Myocyte (in vitro differentiated cells): ENCODE measurements at places on chromosomes 6 and 20.

DNA sequence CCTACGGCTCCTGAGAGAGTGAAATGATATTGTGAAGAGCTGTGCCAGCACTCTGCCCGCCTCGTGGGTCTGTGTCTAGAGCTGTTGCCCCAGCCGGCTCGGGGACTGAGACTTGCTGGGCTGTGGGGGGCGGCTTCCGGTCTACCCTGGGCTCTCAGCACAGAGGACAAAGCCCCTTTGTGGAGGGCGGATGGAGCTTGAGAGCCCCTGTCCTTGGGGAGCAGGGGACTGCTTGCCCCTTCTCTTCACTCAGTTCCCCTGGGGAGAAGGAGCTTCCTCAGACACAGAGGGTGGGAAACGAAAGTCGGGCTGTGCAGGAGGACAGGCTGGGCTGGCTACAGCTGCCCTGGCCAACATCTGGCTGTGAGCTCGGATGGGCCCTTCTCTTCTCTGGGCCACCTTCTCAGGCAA, 11.0 kb downstream of the SRC start:
- no peak for DNase-seq

- peak; percentile 49 for DNase-seq
These were observed 81.2 kb downstream of the UNC5CL start for GRCh38 chr6:40957616-40958492.

DNA sequence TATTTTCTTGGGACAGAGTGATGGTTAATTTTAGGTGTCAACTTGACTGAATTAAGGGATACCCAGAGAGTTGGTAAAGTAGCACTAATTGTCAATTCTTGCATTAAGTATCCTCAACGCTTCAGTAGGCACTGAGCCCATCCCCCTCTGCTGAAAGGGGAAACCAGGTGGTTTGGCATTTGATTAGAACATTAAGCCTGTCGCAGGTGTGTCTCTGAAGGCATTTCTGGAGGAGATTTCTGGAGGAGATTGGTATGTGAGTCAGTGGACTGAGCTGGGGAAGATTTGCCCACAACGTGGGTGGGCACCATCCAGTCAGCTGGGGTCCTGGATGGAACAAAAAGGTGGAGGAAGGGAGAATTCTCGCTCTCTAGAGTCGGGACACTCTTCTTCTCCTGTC, 119.8 kb downstream of the RFX6 start:
- no peak for DNase-seq

GRCh38 chr6:21831521-21832291, 238.2 kb downstream of the SOX4 start:
- peak; percentile 23 for DNase-seq

DNA sequence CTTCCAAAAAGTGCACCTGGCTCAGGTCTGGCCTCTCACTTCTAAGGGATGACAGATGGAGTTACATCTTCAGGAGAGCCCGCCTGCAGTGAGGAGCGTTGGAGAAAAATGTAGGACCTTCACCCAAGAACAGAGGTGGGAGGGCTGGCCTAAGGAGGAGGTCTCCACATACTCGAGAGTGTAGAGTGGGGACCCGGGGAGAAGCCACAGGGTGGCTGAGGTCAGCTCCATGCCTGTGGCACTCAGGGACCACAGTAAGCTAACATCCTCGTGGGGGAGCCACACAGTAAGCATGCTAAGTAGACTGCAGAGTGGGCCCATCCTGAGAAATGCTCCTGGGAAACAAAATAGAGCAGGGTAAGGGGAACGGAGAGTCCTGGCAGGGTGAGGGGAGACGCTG, 24.0 kb downstream of the AAR2 start:
- no peak for DNase-seq

DNA sequence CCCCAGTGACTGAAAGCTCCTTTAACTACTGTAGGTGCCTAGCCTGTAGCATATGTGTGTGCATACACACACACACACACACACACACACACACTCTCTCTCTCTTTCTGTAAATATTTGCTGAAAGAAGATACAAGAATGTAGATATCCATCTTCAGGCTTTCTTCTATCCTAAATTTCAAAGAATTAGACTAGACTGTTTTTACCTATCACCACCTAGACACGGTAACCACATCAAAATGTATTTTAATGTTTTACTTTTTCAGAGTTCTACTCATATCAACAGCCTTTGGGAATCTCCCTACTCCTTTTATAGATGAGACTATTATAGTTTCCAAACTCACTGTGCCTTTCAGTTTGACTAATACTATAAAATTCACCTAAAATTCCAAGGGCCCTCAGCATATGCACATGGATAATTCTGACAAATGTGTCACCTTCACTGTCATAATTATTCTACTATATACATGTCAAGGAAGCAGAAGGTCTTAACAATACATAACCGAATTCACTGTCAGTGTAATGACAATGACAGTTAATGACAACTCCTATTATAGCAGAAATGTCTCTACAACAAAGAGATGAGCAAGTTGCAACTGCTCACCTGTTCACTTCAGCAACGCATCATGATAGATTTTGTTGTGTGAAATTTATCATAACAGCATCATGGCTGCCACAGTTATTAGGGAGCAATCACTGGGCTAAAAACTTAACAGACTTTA, 236.5 kb downstream of the GMPR start:
- no peak for DNase-seq

- DNase-seq = no peak
These were observed 159.0 kb downstream of the GMDS start for GRCh38 chr6:2086326-2086965.

DNA sequence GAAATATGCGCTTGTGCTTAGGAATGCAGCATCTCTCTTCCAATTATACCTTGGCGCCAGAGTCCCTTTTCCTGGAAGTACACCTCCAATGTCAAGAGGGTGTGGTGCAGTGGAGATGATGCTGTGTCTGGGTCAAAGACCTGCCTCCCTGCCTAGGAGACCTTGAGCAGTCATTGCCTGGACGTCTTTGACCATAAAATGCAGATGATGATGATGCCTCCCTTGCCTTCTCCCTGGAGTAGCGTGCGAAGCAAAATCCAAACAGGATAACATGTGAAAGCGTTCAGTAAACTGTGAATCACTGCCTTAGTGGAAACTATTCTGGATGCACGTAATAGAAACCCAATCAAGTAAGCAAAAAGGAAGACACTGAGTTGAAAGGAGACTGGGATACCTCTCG, 97.4 kb upstream of the ARMC2 start:
- no peak for DNase-seq

DNA sequence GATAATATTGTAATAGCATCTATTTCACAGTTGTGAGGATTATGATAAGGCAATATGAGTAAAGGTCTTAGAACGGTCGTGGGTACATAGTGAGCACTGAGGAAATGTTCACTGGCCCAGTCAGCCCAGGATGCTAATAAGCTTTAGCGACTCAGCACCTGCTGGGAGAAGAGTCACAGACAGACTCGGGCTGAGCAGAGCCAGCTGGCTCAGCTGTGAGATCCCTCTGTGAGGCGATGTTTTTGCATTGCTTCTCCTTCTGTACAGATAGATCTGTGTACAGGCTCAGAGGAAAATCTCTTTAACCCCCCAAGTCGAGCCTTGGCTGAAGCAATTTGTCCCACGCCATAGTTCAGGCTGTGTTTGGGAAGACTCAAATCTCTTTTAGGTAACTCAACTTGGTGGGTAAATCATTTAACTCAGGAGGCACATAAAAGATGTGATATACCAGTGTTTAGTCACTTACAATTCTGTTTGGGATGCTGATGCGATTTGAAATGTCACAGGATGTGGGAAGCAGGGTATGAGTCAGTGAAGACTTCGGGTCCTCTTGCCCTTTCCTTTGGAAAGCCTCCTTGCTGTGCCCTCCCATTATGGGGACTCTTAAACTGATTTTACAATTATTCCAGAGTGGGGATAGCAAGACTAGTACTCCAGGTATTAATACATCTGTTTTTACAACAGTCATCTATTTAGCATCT, 53.1 kb downstream of the PHACTR1 start:
- DNase-seq = peak; percentile 60

DNA sequence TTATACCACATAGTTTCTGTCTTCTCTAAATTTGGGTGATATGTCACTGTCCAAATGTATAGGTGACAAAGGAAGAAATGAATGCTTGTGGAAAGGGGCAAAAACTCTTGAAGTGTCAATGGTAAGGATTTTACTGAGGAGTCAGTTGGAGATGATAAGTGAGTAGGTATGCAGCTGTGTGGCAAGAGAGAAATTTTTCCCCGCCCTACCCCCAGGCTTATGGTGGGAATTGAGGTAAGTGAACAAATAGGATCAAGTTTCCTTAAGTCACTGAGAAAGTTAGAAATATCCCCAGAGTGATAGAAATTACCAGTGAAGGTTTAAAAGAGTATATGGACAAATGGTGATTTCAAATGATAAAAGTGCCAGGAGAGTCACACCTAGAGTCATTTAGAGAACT, 11.8 kb downstream of the DSE start:
- DNase-seq = no peak

GRCh38 chr6:393391-394221, 2.1 kb downstream of the IRF4 start:
- no peak for DNase-seq

GRCh38 chr6:101826269-101826668, 432.8 kb downstream of the GRIK2 start:
- no peak for DNase-seq

DNA sequence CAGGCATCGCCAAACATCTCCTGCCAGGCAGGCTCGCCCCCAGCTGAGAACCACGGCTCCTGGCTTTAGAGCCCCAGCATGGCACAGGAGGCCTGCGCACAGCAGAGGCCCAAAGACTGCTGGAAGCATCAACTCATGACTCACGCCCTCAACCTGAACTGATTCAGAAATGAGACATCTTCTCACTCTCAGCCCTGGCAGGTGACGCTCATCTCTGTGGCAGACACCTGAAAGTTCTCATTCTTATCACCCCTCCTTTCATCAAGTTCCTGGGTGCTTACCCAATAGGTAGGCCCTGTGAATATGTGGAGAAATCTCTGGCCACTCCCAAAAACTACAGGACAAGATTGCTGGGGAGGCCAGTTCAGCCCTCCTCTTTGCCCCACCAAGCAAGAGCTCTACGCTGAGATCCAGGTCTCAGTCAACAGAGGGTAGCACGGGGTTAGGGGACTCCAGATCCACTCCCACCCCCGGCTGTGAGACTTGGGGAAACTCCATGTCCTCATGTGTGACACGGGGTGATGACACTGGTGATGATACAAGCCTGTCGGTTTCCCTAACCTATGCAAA, 11.3 kb downstream of the NFATC2 start:
- DNase-seq = peak; percentile 32

- no peak for DNase-seq
These were observed 121.9 kb downstream of the SGK1 start for GRCh38 chr6:134195985-134196384.

GRCh38 chr6:85747093-85747492, 104.4 kb upstream of the SYNCRIP start:
- no peak for DNase-seq

GRCh38 chr6:139779988-139780774, 405.7 kb upstream of the CITED2 start:
- no peak for DNase-seq

GRCh38 chr6:119125576-119125975, 47.1 kb upstream of the FAM184A start:
- no peak for DNase-seq

- no peak for DNase-seq
These were observed 498.5 kb upstream of the GJE1 start for GRCh38 chr6:141634269-141634668.

- DNase-seq = peak; percentile 11
These were observed 112.8 kb downstream of the INSM1 start for GRCh38 chr20:20480689-20481088.

DNA sequence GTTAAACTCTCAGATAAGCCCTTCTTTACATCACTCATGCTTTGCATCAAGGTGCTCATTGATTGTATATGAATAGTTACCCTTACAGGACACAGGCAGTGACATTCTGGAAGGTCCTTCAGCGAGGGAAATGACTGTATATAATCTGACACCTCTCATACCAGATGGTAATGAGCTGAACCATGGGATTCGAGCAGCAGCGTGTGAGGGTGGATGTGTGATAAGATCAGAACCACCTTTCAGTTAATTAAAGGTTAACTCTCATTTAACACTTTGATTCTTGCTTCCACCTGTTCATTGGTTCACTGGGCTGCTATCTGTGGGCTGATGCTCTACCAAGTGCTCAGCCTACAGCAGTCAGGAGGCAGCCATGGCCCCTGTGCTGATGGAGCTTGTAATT, 24.2 kb downstream of the NEDD9 start:
- no peak for DNase-seq

- DNase-seq = no peak
These were observed 183.9 kb downstream of the DLL1 start for GRCh38 chr6:170106906-170107525.

- DNase-seq = no peak
These were observed 16.2 kb upstream of the EMILIN3 start for GRCh38 chr20:41382791-41383305.

- no peak for DNase-seq
These were observed 8.9 kb downstream of the TAGAP start for GRCh38 chr6:159035891-159036290.

DNA sequence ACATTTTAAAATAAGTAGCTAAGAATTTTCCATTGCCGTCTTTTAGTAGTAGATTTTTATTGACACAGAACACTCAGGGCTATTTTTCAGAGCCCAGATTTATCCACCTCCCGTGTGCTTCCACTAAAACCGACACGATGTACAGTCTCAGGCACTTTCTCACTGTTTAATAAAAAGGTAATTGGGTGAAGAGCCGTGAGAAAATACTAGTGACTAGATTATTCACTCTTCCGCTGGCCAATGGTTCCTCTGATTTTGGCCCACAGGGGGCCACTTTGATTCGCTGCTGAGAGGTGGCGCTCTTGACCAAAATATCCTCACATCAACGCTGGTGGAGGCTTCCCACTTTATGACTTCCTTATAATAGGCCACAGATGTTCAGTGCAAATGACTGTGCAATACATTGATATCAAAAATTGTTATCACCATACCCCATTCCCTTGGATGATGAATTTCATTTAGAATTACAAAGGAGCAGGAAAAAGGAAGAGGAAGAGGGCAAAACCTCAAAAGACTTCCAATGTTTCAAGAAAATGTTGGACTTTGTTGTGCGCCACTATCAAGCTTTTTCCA, 12.3 kb upstream of the HDDC2 start:
- DNase-seq = peak; percentile 66

GRCh38 chr6:159194421-159194820, 25.2 kb downstream of the FNDC1 start:
- DNase-seq = no peak

DNA sequence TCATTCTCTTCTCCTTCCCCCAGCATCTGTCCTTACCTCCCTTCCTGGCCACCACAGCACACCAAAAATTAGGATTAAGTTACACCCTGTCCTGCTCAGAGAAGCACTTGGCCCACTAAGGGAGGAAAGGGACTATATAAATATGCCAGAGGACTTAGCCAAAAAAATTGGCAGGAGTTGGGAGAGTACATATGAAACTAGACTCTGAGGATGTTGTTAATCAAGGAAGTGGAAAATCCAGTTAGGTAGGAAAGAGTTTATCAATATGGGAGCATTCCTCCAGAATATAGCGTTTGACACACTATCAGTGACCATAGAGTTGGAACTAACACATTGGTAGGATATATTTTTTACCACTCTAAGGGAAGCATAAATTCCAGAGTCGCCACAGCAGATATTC, 57.3 kb upstream of the TSHZ2 start:
- no peak for DNase-seq
